IPS-NIHi11 (cell line): ENCODE measurements at places on chromosomes 12 and 14.

- no peak for DNase-seq
Observed at GRCh38 chr14:52446355-52446754, 106.0 kb downstream of the TXNDC16 start.

DNA sequence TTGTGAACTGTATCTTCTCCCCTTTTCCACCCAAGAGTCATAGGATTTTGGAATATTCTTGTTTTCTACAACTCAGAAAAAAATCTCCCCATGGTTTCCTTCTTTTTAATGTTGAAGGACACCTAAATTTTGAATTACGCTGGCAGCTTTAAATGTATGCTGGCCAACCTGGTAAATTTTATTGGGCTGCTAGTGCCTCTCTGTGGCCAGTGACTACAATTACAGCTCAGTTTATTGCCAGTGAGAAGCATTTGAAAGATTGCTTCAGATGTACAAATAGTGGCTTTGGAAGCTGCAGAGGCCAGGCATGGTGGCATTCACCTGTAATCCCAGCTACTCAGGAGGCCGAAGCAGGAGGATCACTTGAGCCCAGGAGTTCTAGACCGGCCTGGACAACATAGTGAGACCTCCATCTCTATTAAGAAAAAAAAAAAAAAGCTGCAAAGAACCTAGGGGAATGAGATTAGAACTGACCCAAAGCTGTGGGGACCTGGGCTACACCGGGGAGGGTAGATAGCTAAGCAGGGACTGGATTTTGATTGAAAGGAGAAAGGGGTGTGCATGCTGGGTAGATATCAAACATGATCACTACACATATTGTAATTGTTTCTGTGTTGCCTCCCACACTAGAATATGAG is 7.6 kb upstream of the RAB21 start:
- DNase-seq = peak; percentile 49

GRCh38 chr12:101785671-101786070 is 45.1 kb downstream of the GNPTAB start:
- no peak for DNase-seq

GRCh38 chr14:69798339-69798735 is 1.3 kb upstream of the SLC10A1 start:
- no peak for DNase-seq

GRCh38 chr12:45621703-45622102 is 107.8 kb upstream of the ARID2 start:
- no peak for DNase-seq

DNA sequence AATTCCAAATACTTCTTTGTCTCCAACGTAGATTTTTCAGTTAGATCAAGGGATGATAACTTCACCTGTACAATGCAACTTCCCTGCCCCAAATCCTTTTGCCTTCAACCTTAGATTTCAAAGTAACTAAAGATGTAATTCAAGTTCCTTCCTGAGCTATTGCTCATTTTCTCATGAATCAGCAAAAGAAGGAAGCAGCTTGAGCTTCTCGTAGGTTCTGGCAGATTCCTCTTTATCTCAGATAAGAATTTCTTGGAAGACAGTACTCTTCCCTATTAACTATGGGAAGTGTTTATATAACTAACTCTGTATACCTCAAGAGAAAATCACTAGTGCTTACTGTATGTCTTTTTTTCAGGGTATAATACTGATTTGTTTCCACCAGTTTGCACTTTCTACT is 203.8 kb downstream of the RASSF9 start:
- no peak for DNase-seq

DNA sequence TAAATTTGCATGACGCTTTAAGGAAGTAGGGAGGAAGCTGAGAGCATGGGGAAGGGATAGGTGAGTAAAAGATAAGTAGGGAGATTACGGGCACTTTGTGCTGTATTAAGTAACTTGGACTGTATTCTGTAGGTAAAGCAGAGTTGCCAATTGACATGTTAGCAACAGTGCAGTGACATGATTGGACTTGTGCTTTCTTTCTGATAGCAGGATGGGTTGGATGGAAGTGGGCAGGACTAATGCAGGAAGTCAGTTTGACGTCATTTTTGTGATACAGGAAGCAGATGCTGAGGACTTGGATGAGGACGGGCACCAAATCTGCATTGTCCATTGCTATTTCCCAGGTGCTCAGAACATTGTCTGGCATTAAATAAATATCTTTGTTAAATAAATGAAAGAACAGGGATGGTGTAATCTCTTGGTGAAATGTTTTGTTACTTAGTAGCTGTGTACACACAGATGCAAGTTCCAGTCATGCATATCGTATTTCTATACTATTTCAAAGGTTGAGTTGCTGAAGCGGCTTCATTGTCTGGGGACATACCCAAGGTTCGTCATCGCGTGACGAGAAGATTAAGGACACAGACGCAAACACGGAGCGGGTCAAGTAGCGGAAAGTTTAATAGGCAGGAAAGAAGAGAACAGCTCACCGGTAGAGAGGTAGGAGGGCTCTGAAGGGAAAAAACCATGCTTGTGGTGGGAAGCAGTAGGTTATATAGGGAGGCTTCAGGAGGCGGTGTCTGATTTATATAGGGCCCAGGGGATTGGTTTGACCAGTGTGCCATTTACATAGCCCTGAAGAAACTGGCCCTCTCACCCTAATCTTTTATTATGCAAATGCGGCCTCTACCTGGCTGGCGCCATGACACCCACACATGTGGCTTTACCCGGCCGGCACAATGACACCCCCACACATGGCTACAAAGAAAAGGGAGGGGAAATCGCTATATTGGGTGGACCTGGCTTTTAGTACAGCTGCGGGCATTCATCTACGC is 30.7 kb downstream of the GUCY2C start:
- DNase-seq = peak; percentile 63

DNA sequence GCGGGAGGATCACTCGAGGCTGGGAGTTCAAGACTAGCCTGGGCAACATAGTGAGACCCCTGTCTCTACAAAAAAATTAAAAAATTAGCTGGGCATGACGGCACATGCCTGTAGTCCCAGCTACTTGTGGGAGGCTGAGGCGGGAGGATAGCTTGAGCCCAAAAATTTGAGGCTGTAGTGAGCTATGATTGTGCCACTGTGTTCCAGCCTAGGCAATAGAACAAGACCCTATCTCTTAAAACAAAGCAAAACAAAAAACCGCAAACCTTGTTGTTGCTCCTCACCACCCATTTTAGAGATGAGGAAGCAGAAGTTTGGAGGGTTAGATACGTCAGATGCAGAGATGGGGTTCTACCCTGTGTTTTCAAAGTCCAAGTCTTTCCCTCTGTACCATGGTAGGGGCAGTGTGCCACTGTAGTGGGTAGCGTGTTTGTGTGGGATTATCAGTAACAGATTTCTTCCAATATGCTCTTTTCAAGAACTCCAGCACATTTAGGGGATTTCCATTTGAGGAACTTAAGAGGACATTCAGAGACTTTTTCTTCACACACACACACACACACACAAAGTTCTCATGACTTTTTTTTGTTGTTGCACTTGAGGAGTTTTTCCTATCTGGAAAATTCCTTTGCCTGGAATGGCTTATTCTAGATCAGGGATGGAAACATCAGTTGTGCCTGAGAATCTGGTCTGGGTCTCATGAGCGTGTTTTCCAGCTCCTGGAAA is 186.5 kb downstream of the CHST11 start:
- DNase-seq = no peak

DNA sequence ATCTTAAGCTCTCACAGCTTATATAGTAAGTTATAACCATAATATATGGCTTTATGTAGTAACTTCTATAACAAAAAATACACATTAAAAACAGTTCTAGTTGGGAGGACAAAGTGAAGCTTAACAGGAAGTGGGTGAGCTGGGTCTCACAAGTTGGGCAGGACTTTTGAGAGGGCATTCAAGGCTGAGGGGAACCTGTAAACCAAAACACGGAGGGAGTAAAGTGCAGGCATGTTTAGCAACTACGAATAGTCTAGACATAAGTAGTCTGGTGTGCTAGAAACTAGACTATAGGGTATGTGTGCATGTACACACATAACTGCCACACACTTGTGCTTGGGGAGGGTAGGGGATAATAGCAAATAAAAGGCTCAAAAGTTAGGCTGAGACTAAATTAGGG is 14.2 kb upstream of the NEK9 start:
- no peak for DNase-seq

DNA sequence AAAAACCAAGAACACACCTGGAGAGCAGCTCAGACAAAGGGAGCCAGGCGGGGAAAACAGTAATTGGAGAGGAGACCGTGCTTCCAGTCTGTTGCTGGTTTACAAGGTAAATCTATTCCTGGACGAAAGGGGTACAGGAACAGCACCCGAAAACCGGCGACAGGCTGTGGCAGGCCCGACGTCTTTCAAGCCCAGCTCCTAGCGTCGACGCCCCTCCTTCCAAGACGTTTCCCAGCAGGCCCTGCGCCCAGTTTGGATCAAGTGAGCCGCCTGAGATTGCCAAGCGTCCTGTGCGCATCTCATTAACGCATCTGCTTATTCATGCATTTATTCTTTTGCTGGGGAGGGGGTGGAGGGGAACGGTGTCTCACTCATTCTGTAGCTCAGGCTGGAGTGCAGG is 1.4 kb downstream of the C12orf56 start:
- DNase-seq = no peak

GRCh38 chr14:104352493-104353220 is 214.3 kb downstream of the KIF26A start:
- no peak for DNase-seq

- no peak for DNase-seq
Observed at GRCh38 chr14:50051106-50051505, 65.3 kb downstream of the VCPKMT start.

DNA sequence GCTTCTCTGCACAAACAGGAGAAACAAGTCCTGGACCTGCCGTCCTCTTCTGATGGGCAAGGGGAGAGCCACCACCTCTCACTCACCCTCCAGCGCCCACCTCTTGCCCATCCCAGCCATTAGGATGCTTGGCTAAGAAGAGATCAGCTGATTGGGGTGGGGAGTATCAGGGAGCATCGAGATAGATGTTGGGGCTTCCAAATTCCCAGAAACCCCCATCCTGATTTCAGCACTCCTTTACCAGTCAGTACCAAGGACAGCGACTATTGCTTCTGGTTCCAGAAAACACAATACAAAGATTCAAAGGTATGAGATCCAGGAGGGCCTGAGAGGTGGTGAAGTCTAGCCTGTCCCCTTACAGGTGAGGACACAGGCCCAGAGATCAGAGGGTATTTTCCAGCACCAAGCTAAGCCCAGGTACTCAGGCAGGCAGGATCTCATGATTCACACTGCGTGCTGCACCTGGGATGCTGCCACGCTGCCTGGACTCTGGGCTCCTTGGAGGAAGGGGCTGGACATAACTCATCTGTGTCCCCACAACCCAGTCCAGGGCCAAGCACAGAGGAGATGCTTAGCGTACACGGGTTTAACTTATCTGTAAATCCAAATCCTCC is 76.6 kb downstream of the TUNAR start:
- DNase-seq = peak; percentile 53

- DNase-seq = peak; percentile 71
Observed at GRCh38 chr14:102497998-102498677, 11.4 kb downstream of the ANKRD9 start.

GRCh38 chr12:78568321-78569020 is 296.1 kb upstream of the SYT1 start:
- no peak for DNase-seq

DNA sequence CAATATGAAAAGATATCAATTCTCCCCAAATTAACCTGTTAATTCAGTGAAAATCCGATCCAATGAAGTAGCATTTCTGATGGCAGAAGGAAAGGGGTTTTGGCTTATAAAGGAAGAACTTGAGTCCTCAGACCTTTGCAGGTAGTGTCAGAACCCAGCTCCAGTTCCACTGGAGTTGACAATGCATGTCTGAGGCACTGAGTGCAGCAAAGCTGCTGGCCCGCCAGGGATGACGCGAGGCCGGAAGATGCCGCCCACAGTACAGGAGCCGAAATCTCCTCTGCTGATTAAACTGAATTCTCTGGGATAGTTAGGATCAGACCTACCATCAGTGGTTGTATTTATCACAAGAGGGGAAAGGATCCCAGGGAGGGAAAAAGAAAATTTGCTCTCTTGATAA is 220.7 kb downstream of the MSRB3 start:
- DNase-seq = no peak

DNA sequence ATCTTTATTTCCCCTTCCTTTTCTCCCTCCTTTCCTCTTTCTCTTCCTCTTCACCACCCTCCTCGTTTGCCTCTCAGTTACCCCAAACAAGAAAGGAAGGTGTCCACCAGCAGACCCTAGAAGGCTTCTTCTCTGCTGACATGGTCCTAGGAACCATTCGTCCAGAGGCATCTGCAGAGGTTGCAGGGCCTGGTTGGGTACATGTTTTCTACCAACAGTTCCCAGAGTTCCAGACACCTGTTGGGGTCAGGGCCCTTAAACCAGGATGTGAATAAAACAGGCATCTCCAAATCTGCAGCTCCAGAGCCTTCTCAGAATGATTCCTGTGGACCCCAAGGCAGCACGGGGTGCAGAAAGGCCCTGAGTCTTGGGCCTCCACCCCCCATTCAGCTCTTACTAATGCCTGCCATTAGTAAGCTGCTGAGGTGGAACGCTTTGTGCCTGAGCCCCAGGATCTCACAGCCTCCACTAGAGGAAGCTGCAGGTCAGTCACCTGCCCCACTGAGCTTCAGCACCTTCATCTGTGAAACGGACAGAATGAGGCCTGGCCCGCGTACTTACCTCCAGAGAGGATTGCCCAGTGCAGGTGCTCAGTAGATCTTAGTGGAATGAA is 130.4 kb downstream of the DICER1 start:
- no peak for DNase-seq

DNA sequence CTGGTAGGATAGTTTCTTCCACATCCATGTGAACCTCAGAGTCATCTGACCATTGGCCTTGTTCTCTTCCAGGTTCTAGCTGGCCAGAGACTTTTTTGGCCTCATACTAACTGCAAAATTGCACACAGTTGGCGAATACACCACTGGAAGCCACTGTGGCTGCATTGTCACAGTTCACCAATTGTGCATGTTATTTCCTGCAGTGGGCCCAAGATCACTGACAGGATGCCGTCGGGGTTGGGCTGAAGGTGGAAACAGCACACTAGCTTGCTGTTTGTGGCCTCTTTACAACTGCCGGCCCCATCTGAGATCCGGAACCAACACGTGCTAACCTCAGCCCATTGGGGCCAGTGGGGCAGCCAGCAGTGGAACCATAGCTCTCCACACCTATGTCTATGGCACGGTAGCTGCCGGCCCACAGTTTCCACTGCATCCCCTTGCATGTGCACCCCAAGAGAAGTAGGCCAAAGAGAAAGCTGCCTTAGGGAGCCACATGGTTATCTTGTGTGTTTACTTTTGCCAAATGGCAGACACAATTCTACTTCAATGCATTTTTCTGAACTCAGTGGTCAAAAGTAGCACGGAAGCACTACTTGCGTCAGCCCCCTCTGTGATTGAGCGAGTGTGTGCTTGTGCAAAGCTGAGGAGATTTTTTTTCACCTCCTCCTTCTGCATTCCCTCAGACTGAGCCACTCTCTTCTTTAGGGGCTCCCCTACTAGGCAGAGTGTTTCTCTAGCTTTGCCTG is 464.0 kb downstream of the RAD51B start:
- no peak for DNase-seq

- DNase-seq = no peak
Observed at GRCh38 chr14:101495284-101495683, 66.0 kb upstream of the DIO3 start.

- DNase-seq = no peak
Observed at GRCh38 chr14:51963286-51963685, 26.1 kb upstream of the RTRAF start.
